Lung (tissue), 17 donors: ENCODE measurements at places on chromosomes 12 and 14. TPM values are rescaled to one million over a fixed set of nuclear protein-coding genes. Genes with fewer than 3 reads are reported as not detected.

ABCD2 gene
- 0.13 TPM for polyA plus RNA-seq

PLEKHD1 gene
- 0.33 TPM for polyA plus RNA-seq

KRT3 gene
- polyA plus RNA-seq, result not detected

TTLL5 gene
- polyA plus RNA-seq, result 10.3 TPM

RNASE7 gene
- polyA plus RNA-seq, result 0.18 TPM

DNA sequence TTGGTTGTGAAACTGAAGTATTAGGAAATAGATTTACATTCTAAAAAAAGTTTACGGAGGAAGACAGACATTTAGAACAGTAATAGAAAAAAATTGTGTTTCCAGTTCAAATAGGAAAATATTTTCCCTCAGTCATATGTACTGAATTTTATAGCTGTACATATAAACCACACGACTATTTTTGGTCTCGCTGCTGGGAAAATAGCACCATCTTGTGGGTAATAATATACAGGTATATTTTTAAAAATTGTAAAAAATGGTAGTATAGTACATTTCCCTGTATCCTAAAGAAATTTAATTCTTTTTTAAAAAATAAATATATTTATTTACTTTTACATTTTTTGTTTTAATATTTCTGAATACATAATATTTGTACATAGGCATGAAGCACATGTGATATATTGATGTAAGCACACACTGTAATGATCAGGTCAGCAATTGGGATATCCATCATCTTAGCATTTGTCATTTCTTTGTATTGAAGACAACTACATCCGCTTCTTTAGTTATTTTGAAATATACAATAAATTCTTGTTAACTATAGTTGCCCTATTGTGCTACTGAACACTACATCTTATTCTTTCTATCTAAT, 168.6 kb downstream of the ALX1 start:
- peak; percentile 53 for DNase-seq

GRCh38 chr12:45425426-45425825, 209.5 kb downstream of the ANO6 start:
- no peak for DNase-seq

DNA sequence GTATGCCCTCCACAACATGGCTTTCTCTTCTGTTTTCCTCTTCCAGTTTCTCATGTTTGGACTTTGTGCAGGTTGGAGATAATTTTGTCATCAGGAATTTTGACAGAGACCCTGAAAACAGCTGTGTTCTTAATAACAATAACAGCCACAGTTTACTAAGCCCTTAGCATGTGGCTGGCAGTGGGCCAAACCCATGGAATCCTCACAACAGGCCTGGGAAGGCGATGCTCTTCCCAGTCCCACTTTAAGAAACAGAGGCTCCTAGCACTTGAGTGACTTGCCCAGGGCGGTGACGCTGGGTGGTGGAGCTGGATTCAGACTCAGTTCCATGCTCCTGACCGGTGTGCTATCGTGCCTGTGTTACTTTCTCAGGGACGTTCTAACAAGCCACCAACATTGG, 20.1 kb upstream of the PLEKHG3 start:
- peak; percentile 81 for DNase-seq

GRCh38 chr12:52559979-52560378, 7.0 kb upstream of the KRT71 start:
- no peak for DNase-seq

DNA sequence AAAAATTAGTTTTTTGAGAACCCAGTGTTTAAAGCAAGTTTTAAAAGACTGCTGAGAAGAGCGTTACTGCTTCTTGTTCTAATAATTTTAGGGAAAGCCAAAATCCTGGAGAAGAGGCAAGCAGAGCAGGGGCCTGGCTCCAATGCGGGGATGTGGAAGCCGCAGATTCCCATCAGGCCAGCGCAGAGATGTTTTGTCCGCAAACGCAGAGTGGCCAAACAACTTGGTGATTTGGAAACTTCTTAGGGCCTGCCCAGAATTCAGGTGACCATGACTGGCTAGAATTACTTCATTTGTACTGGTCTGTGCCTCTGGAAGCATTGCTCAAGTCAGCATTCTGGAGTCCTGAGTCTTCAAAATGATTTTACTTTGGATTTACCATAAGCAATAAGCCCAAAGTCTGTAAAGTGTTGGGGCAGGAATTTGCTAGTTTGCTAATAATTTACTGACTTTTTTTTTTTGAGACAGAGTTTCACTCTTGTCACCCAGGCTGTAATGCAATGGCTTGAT, 208.4 kb downstream of the PPM1H start:
- no peak for DNase-seq

DNA sequence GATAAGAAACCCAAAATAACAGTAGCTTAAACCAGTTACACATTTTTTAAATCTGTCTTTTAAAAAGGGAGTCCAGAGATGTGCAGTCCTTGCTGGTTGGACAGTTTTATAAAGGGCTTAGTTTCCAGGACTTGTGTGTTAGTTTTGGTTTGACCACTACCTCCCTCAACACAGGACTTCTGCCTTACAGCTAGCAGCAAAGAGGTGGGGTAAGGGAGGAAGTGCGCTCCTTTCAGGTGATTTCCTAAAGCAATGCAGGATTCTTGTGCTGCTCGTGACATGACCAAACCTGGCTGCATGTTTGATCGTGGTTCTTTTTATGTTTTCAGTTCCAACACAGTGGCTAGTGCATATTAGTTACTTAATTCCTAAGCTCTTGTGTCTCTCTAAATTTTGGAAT, 266.2 kb downstream of the TMTC2 start:
- DNase-seq, result no peak

GRCh38 chr12:95506707-95507523, 33.0 kb downstream of the METAP2 start:
- DNase-seq, result no peak

DNA sequence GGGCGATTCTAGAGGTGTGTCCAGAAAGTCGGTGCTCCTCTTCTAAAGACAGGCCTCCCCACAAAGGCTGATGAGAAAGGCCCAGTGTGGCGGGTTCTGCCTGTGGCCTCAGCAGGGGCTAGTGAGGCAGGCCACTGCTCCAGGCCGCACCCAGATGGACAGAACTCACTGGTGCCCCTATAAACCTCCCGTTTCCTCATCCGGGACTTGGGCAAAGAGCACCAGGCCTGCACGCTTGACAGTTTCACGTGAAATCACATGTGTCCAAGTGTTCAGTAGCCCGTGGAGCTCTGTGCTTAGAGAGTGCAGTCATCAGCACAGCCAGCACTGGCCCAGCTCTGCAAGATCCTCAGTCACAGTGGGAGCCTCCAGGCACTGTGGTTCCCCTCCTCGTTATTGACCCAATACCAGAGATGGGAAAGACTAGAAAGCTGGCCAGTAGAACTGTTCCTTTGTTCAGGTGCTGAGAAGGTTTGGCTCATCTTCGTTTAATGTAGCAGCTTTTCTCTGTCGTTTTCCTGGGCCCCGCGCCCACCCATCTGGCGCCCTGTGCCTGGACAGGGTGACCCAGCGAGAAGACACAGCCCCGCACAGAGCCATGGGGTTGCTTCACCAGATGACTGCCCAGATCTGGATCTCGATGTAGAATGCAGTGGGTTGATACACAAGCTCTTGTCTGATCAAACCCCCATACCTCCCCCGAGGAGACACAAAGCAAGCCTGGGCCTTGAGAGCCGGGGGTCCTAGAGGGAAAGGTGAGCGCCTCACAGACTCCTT, 26.3 kb downstream of the IL31 start:
- no peak for DNase-seq

- no peak for DNase-seq
Measured at GRCh38 chr12:97335115-97335514, 127.5 kb upstream of the RMST start.

GRCh38 chr12:76863005-76863670, 15.7 kb downstream of the CSRP2 start:
- DNase-seq, result no peak

- no peak for DNase-seq
Measured at GRCh38 chr14:94011795-94012194, 14.3 kb upstream of the OTUB2 start.

- no peak for DNase-seq
Measured at GRCh38 chr12:67501362-67501761, 147.2 kb upstream of the DYRK2 start.

- peak; percentile 30 for DNase-seq
Measured at GRCh38 chr12:121297435-121297991, 1.0 kb upstream of the CAMKK2 start.
